ENCODE measurements at places on chromosomes 6 and 20. TPM values are rescaled to one million over a fixed set of nuclear protein-coding genes. Genes with fewer than 3 reads are reported as not detected.

Gene SEL1L2
- polyA plus RNA-seq: not detected

DNA sequence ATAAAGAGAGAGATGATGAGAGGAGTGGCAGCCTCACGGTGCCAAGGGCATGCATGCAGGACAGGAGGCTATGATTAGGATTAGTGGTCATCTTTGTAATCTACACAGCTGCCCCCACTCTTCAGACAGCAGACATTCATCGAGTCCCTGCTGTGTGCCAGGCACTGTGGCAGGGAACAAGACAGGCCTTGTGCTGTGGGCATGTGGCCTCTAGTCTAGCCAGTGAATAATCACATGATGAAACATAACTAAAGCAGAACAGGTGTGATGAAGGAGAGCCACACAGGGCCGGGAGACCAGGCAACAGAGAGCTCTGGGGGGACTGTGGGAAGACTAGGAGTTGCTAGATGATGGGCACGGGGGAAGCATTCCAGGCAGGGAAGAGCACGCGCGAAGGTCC is 22.2 kb downstream of the TOX2 start:
- no peak overlapping the region for H3K4me3 ChIP-seq
- no peak overlapping the region for H3K27ac ChIP-seq
- H3K4me1 ChIP-seq: peaks cover 52% of the 10 kb centered on the region
- DNase-seq: no peak

DNA sequence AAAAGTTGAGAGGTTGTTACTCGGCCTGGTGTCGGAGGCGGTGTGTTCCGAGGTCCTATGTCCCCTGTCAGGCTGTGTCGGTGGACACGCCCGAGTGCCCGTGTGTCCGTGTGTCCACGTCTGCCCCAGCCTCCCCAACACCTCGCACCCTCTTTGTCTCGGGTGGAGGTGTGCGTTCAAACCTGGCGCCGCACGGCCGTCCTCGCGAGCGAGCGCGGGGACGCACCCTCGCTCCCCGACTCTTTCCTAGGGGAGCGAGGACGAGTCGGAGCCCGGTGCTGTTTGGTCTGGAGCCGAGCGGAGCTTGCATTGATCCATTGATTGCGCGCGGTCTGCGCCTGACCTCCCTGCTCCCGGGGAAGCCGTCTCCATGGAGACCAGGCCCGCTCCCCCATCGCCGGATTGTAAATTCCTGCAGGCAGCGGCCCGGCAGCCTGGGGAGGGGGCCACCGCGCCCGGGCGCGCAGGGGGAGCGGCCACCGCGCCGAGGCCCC is 411 bp upstream of the SCUBE3 start:
- DNase-seq: no peak
- H3K4me1 ChIP-seq: peaks cover 20% of the 10 kb centered on the region
- no peak overlapping the region for H3K27ac ChIP-seq
- peaks cover 87% of the 10 kb centered on the region for H3K27me3 ChIP-seq
- no peaks in the 10 kb centered on the region for H3K36me3 ChIP-seq
- peak overlapping the region; percentile 68 for H3K4me3 ChIP-seq

DNA sequence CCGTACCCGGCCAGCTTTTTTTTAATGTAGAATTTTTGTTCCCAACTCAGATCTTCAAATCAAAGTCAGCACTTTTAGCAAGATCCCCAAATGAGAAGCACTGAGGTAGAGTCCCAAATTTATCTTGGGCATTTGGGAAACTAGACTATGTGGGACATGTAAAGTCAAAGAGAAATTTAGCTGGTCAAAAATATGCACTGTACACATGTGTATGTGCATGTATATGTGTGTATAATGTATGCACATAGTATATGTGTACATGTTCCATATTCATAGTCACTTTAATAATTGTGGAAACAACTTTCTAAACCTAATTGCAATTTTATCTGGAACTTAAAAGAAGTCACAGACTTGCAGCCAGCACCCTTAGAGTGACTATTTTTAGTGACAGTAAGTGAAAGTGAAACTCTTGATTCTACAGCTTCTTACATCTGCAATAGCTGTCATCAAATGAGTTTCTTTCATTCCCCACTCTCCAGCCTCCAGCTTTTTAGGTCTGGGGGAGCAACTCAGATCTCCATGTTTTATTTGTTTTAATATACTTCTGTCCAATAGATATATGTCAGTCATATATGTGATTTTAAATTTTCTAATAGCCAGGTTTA is 53.6 kb downstream of the CDC40 start:
- H3K36me3 ChIP-seq: peaks cover 24% of the 10 kb centered on the region
- peaks cover 3% of the 10 kb centered on the region for H3K4me1 ChIP-seq
- H3K4me3 ChIP-seq: no peak overlapping the region
- H3K27me3 ChIP-seq: no peaks in the 10 kb centered on the region

Gene ANKRD66
- polyA plus RNA-seq: not detected

DNA sequence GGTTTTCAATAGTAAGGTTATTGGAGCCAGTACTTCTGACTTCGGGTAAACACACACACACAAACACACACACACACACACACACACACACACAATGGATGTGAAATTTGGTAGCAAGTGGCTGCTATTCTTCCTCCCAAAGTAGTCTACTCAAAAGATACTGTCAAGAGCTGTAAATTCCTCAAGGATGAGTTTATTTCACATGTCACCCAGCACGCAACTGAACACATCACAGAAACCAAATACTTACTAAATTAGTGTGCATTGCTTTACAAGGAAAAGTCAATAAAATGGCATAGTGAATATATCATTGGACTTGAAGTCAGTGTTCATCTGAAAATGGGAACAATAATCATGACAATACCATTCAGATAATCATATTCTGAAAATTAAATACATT is 32.9 kb downstream of the MMUT start:
- H3K27ac ChIP-seq: no peak overlapping the region
- peaks cover 54% of the 10 kb centered on the region for H3K36me3 ChIP-seq
- no peak for DNase-seq

- no peak for DNase-seq
- no peaks in the 10 kb centered on the region for H3K36me3 ChIP-seq
- no peaks in the 10 kb centered on the region for H3K4me1 ChIP-seq
- H3K27ac ChIP-seq: no peak overlapping the region
- no peak overlapping the region for H3K4me3 ChIP-seq
- H3K27me3 ChIP-seq: no peaks in the 10 kb centered on the region
Measured at GRCh38 chr6:46899659-46900058, 22.1 kb downstream of the ADGRF5 start.

- H3K36me3 ChIP-seq: no peaks in the 10 kb centered on the region
- H3K4me1 ChIP-seq: peaks cover 38% of the 10 kb centered on the region
- H3K27ac ChIP-seq: no peak overlapping the region
- H3K27me3 ChIP-seq: peaks cover 8% of the 10 kb centered on the region
Measured at GRCh38 chr6:44561832-44562665, 174.5 kb downstream of the CDC5L start.

Gene LAMA4
- polyA plus RNA-seq: not detected

Gene EDN3
- not detected for polyA plus RNA-seq

Gene SPACA1
- polyA plus RNA-seq: not detected

GRCh38 chr20:24981790-24982189 is 10.8 kb downstream of the APMAP start:
- no peak overlapping the region for H3K4me3 ChIP-seq
- peaks cover 59% of the 10 kb centered on the region for H3K4me1 ChIP-seq
- H3K27ac ChIP-seq: peak overlapping the region; percentile 87
- no peaks in the 10 kb centered on the region for H3K27me3 ChIP-seq
- DNase-seq: peak; percentile 84

DNA sequence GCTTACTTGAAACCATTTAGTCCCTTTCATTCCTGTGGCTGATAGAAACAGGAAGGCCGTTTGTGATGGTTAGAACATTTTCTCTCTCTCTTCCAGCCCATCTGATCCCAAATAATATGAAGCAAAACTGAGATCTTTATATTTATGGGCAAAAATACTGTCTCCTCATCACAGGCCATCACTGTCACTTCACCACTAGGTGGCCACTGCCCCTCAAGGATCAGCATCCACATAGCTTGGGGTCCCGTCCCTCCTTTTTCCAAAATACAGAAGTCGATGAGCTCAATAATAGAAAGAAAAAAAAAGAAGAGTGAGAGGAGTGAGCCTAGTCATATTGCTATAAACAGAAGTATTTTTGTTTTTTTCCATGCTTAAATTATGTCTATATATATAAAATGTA is 46.4 kb upstream of the LAMP5 start:
- no peaks in the 10 kb centered on the region for H3K36me3 ChIP-seq
- no peaks in the 10 kb centered on the region for H3K4me1 ChIP-seq
- no peaks in the 10 kb centered on the region for H3K27me3 ChIP-seq
- no peak overlapping the region for H3K27ac ChIP-seq

Gene KCNK5
- not detected for polyA plus RNA-seq

Data from CD14-positive monocyte (primary cell).